ENCODE measurements at places on chromosomes 5 and 9. TPM values are rescaled to one million over a fixed set of nuclear protein-coding genes. Genes with fewer than 3 reads are reported as not detected.

Gene C9orf57
- not detected for total RNA-seq

Gene PROB1
- 5.8 TPM for total RNA-seq

Gene FOXD4L4
- 0.38 TPM for total RNA-seq

Gene SHISAL2B
- total RNA-seq: not detected

Gene HAVCR1
- total RNA-seq: not detected

Gene PCDHGA6
- 1.5 TPM for total RNA-seq

Gene SPINK4
- not detected for total RNA-seq

Gene ORM2
- total RNA-seq: not detected

Gene ELAVL2
- total RNA-seq: 1.3 TPM

Gene CHSY3
- 2.6 TPM for total RNA-seq

Gene LECT2
- not detected for total RNA-seq

Gene THBS4
- not detected for total RNA-seq

Gene ZBTB26
- total RNA-seq: 5.5 TPM

Gene OR13J1
- total RNA-seq: not detected

Gene NR5A1
- not detected for total RNA-seq

Gene FAM78A
- 5.3 TPM for total RNA-seq

Gene SLC34A3
- not detected for total RNA-seq

Gene KIAA1958
- 5.4 TPM for total RNA-seq

Gene RGS7BP
- 2.8 TPM for total RNA-seq

Gene PCDHGA1
- 0.32 TPM for total RNA-seq

Gene ARL10
- total RNA-seq: 5.8 TPM

Gene CARTPT
- total RNA-seq: not detected

Gene BRIX1
- 25.6 TPM for total RNA-seq

Gene C5orf22
- 27.1 TPM for total RNA-seq

Gene FAM219A
- total RNA-seq: 15.9 TPM

Gene SLU7
- 49.9 TPM for total RNA-seq

Gene PCDHGC4
- 0.49 TPM for total RNA-seq

Gene TSSK1B
- not detected for total RNA-seq

Gene BARHL1
- not detected for total RNA-seq

Gene MUSK
- total RNA-seq: not detected

Gene PFN3
- total RNA-seq: not detected

Gene RNF20
- 17.3 TPM for total RNA-seq

Gene IL9
- not detected for total RNA-seq

Gene ERCC6L2
- total RNA-seq: 35.8 TPM

Gene MED27
- total RNA-seq: 8.7 TPM

Gene PCDHA4
- 0.19 TPM for total RNA-seq

Gene BRINP1
- 0.16 TPM for total RNA-seq

Gene CDC14B
- total RNA-seq: 10.7 TPM

Gene CBY3
- total RNA-seq: not detected

Gene SPATA31D4
- not detected for total RNA-seq

Gene LTC4S
- total RNA-seq: not detected

Gene UGT3A1
- not detected for total RNA-seq

Gene RNF44
- total RNA-seq: 1.6 TPM

Gene SLC4A9
- total RNA-seq: under 0.01 TPM

Gene TAF11L4
- total RNA-seq: not detected

Gene BHMT2
- total RNA-seq: 1.3 TPM

Gene PALM2AKAP2
- total RNA-seq: 0.06 TPM

Gene GPR150
- not detected for total RNA-seq

Gene CCDC180
- total RNA-seq: 0.32 TPM

Gene MELK
- total RNA-seq: 23.6 TPM

Gene PSAT1
- total RNA-seq: 22.0 TPM

Gene IL4
- total RNA-seq: not detected

Gene NRG2
- 0.57 TPM for total RNA-seq

Gene RANBP17
- 5.5 TPM for total RNA-seq

Measured in bladder microvascular endothelial cell (primary cell).